Ammon's horn (tissue), 1 donor: ENCODE measurements at places on chromosomes 12 and 14.

DNA sequence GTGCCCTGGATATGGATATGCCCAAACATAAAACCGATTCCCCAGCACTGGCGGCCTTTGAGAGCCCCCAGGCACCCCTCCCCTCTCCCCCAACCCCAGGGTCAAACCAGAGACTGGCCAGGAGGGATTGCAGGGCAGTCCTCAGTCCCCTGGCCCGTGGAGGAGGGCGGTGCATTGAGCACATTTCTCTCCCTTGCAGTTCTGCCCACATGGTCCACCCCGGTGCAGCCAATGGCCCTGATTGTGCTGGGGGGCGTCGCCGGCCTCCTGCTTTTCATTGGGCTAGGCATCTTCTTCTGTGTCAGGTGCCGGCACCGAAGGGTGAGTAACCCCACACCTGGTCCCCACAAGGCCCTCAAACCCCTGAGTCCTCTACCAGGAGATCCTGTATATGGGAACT, 3.4 kb upstream of the GPR162 start:
- DNase-seq: no peak

DNA sequence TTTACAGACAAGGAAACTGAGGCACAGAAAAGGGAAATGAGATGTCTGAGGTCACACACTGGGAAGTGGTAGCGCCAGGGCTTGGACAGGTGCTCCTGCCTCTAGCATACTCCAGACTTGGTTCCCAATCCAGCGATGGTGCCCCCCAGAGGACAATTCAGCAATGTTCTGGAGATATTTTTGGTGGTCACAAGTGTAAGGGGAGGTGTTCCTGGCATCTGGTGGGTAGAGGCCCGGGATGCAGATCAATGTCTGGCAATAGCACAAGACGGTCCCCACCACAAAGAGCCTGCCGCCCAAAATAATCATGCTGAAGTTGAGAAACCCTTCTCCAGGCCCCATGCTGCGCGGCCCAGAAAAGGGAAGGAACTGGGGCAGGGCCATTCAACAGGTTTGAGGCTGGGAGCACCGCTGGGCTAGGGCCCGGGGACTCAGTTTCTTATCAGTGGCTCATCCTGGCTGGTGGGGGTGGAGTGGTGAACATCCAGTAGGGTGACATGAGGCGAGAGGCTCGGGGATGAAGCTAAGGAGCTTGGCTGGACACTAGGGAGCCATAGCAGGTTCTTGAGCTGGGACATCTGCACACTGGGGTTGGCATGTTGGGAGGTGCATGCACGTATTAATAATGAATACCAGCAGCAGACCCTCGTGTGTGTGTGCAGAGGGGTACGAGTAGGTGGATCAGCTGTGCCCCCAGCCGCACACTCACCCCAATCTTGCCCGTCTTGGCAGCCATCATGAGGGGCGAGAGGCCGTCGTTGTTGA, 35.1 kb downstream of the TRPV4 start:
- DNase-seq: peak; percentile 21

- DNase-seq: peak; percentile 83
Measured at GRCh38 chr14:103808403-103809001, 38.9 kb downstream of the PPP1R13B start.

GRCh38 chr12:108337235-108338223, 1.6 kb downstream of the CMKLR1 start:
- peak; percentile 42 for DNase-seq

- DNase-seq: peak; percentile 91
Measured at GRCh38 chr12:62192180-62192902, 67.9 kb upstream of the USP15 start.

DNA sequence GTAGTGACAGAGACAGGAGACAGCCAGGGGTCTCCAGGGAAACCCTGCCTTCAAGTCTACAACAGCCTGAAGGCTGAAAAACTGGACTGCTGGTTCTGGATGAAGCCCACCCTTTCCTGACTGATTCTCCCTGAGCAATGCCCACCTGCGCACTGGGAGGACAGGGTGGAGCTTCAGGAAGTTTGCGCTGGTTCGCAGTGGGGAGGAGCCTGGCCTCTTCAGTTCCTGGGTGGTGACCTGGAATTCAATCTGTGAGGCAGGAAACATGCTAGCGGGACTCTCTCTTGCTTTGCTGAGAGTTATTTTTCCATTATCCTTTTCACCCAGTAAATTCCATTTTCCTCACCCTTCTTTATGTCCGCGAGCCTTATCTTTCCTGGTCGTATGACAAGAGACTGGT, 600.8 kb downstream of the TRHDE start:
- DNase-seq: no peak

DNA sequence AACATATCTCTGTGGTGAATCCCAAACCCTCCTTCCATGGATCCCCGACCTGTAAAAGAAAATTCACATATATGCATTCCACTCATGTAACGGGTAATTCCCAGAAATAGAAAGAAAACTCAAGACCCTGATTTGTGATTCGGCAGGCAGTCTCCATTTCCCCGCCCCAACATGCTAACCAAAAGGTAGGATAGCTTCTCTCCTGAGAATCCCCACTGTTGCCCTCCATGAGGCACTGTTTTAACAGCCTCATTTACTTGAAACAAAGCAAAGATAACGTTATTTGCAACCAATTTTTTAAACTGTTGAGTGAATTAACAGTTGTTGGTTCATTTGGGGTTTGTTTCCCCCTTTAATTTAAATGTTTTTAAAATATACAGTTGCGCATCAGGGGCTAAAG, 774 bp upstream of the SLC2A13 start:
- DNase-seq: no peak

DNA sequence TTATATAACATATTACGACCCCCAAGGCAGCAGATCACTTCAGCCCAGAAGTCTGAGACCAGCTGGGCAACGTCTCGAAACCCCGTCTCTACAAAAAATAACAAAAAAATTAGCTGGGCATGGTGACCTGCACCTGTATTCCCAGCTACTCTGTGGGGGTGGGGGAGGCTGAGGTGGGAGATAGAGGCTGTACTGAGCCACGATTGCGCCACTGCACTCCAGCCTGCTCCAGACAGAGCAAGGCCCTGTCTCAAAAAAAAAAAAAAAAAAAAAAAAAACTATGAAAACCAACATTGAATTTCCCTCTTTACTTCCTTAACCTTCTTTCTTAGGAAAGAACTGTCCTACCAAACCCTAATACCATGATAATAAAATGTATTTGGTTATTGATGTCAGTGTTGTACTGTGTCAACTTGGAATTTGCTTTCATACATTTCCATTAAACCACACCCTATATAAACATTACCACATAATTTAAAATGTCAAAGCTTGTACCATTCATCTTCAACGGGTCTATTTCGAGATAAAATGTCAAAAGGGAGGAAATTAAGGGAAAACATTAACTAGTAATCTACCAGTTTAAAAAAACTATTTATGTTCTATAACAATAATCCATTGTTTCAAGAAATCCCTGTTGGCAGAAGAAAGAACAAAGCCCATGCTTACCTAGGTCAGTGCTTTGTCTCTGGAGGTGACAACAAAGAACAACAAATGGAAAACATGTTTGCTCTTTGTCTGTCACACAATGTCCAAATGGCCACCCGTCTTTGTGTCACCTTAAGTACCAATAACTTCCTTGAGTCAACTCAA, 17.4 kb downstream of the GALNT4 start:
- no peak for DNase-seq

DNA sequence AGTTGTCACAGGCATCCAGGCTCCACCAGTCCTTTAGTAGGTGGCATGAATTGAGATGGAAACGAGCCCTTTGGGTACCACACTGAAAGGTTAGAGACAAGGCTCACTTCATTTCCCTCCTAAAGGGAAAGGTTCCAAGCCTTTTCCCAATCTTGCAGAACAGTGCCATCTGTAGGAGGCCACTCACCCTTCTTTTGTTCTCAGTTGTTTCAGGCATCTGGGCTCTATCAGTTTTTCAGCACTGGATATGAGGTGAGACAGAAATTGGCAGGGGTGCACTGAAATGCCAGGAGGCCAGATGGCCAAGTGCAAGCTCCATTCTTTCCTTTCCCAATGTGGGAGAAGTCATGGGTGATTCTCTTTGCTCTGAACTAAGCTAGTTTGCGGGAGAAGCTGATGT, 15.2 kb downstream of the FBXO33 start:
- DNase-seq: no peak

DNA sequence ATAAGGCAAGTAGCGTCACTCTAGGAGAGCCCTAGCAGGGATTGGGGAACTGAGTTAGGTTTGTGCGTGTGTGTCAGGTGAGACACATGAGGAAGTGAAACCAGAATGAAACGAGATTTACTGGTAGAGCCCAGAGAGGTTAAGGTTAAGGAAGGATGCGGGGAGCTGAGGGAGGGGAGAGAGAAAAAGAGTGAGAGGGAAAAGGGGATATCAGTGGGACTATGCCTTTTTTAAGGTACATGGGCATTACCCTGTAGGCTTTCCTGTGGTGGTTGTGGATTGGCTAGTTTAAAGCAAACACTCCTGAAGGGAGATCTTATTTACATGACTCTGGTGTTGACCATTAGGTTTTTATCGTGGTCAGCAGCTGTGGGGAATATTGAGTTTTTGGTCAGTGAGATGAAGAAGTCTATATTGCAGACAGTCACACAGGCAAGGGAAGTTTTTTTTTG, 13.9 kb downstream of the ZDHHC17 start:
- DNase-seq: no peak

DNA sequence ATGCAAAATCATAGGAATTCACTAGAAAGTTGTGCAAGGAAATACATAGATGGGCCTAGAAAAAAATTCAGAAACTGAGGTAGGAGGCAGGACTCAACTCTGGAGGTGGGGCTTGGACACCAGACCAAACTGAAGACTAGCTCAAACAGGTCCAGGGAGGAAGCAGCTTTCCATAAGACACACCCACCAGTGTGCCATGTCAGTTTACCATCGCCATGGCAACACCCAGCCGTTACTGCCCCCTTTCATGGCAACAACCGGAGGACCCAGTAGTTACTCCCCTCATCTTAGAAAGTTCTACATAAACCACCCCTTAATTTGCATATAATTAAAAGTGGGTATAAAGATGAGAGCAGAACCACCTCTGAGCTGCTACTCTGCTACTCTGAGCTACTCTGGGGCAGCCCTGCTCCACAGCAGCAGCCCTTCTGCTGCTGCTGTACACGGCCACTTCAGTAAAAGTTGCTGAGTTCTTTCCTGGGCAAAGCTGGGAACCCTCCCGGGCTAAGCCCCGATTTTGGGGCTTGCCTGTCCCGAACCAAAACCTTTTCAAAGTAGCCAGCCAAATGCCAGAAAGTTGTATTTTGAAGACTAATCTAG, 30.8 kb upstream of the NINJ2 start:
- no peak for DNase-seq

DNA sequence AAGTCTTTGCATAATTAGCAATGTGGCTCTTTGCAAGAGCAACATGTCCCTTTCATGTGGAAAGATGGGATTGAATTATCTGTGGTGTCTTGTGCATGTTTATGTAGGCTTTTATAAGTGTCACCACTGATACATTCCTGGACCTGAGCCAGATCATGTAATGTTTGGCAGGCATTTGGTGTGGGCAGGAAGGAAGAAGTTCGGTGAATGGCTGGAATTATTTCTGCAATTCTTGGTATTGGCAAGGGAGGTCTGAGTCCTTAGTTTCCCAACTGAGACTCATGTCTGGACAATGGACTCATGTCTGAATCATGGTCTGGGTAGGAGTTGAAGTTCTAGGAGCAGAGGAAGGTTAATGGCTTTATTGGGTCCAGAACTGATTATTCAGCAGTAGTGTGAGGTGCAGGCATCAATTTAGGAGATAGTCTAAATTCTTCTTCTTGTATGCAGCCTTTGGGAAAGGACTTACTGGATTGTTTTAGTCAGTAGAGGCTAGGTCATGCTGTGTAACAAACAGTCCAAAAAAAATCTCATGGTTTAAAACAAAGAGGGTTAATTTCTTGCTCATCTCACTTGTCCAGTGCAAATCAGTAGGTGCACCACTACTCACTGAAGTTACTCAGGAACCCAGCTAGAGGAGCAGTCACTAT, 186.5 kb upstream of the LHX5 start:
- DNase-seq: peak; percentile 3

GRCh38 chr12:2450553-2450952, 344.2 kb upstream of the FKBP4 start:
- DNase-seq: no peak

DNA sequence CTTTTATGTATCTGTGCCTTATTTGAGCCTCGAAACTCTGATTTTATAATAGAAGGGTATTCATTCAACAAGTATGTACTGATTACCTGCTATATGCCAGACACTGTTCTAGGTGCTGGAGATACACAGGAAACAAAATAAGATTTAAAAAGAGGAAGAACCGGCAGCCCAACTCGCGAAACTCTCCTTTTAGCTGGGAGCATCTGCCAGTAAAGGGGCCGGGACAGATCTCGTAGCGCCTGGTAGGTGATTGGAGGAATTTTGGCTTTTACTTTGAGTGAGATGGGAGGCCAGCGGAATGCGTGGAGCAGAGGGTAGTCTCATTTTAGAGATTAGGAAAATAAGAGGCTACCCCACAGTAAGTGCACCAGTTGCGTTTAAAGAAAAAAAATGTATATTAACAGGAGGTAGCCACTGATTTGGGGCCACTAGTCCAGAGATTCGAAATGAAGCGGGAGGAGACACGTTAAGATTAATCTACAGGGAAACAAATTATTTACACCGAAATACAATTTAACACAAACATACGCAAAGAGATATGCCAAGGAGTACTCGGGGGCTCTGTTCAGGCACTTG, 520 bp upstream of the MON2 start:
- peak; percentile 47 for DNase-seq

- DNase-seq: no peak
Measured at GRCh38 chr12:1607940-1608712, 13.7 kb upstream of the FBXL14 start.

- DNase-seq: peak; percentile 72
Measured at GRCh38 chr12:109264095-109264942, 44.8 kb downstream of the FOXN4 start.

- peak; percentile 60 for DNase-seq
Measured at GRCh38 chr12:8914716-8915526, 612 bp downstream of the PHC1 start.

GRCh38 chr12:103634732-103635131, 47.7 kb downstream of the STAB2 start:
- no peak for DNase-seq

DNA sequence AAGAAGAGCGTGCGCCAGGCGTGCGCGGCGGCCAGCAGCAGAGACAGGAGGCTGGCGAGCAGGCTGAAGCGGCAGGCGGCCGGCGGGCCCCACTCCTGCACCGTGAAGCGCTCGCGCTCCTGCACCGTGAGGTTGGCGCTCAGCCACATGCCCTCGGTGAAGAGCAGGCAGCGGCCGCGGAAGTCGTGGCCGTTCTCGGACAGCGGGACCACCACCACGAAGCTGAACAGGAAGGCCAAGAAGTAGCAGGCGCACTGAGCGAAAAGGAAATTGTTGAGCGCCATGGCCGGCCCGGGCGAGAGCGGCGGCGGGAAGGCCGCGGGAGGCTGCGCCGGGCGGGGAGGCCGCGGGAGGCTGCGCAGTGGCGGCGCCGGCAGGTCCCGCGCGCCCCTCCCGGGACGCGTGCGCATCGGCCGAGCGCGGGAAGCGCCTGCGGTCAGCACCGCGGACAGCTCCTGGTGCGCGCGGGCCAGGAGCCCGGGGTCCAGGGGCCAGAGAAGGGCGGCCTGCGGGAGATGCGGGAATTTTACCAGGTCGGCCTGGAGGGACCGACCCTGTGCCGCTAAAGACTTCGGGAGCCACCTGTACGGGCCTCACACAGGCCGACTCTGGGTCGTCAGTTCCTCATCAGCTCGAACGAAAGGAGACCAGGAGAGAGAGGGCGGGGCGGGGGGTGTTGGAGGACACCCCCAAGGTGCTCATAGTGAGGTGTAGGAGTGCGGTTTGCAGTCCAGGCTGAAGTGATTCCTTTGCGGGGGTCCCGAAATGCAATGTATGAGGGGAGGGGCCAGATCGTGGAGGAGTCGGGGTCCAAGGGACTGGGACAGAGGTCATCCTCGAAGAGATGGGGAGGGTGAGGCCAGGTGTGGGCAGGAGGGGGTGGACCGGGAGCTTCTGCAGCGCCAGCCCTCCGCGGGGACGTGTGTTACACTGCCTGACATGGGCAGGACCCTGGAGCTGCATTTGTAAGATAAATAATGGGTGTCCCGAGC, at the start of gene TMEM179:
Gene TMEM179 (minus strand): TSS at position 315 of the 992 bp plus-strand sequence. CDS start 31 bp downstream, at position 284.
- DNase-seq: no peak
